Foreskin fibroblast (primary cell): ENCODE measurements at places on chromosomes 6 and 20.

DNA sequence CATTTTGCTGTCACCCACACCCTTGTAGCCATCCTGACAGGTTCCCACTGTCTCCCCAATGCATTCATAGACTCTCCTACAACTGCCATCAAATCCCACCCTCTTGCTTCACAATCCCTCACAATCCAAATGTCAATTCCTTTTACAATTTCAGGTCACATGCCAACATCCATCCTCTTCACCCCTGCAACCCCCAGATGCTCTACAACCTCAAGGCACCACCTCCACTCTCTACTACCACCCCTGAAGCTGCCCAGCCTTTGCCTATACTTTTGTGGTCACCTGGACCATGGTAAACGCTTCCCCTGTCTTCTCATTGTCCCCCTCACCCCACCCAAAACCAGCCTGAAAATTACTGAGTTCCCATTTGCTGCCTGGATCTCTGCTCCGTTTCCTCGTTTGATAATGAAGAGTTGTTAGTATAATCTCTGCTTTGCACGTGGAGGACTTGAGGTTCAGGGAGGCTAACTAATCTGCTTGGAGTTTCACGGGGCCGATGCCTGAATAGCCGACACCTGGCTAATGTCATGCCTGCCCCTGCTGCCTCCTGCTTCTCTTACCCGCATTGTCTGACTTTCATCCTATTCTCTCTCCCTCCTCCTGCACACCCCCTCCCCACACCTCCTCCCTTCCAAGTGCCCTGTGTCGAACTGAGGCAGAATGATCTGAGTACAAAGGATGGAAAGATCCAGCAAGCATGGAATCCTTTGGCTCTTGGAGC, 82.4 kb upstream of the TOX2 start:
- DNase-seq = no peak

- DNase-seq = no peak
Observed at GRCh38 chr20:24235296-24236175, 233.9 kb upstream of the SYNDIG1 start.

DNA sequence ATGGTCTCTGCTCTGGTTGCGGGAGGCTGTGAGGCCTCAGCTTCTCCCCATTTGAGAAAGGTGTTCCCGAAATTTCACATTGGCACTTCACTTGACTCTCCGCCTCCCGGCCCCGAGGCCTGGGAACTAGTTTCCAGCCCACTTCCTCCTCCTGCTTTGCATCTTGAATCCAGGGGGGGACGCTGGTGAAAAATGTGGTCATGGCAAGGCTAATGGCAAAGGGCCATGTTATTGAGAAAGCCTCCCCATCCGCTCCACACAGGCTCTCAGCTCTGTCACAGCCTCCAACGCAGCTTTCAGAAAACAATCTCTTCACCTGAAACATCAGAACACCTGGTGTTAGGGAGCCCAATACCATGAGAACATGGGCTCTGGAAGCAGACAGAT, 5.6 kb downstream of the PLAGL2 start:
- no peak for DNase-seq

- peak; percentile 47 for DNase-seq
Observed at GRCh38 chr6:154343473-154344308, 12.9 kb downstream of the IPCEF1 start.

- no peak for DNase-seq
Observed at GRCh38 chr6:16907991-16908390, 146.7 kb upstream of the ATXN1 start.

GRCh38 chr6:107360476-107360875, 98.9 kb downstream of the PDSS2 start:
- DNase-seq = peak; percentile 16

DNA sequence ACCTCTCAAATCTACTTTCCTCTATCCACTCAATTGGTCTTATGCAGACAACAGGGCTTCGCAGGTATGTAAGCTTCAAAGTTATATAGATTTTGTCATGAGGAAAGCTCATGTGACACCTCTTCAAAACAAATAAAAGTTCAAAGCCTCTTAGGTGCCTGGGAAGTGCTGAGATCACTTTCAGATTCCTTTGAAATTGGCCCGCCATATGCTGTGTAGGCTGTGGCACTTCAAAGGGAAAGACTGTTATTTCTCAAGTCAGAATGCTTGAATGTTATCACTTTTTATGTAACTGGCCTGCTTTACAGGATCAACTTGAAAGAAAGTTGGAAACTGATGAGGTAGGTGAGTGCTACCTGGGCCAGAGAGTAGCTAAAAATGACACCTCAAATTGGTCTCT, 67.1 kb upstream of the GFRAL start:
- no peak for DNase-seq

- DNase-seq = no peak
Observed at GRCh38 chr6:105484238-105485161, 81.6 kb upstream of the PREP start.

DNA sequence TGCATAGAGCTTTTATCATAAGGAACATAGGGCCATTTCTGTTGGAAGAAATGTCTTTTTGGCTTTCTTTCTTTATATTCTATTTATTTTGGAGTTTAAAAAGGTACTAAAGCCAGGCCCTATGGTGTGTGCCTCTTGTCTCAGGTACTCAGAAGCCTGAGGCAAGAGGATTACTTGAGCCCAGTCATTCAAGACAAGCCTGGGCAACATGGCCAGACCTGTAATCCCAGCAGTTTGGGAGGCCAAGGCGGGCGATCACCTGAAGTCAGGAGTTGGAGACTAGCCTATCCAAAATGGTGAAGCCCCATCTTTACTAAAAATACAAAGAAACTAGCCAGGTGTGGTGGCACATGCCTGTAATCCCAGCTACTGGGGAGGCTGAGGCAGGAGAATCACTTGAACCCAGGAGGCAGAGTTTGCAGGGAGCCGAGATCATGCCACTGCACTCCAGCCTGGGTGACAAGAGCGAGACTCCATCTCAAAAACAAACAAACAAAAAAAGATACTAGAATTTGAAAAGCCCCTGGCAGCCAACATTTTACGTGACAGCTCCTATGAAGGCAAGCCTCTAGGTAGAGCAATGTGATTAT, 80.0 kb downstream of the CBFA2T2 start:
- no peak for DNase-seq

DNA sequence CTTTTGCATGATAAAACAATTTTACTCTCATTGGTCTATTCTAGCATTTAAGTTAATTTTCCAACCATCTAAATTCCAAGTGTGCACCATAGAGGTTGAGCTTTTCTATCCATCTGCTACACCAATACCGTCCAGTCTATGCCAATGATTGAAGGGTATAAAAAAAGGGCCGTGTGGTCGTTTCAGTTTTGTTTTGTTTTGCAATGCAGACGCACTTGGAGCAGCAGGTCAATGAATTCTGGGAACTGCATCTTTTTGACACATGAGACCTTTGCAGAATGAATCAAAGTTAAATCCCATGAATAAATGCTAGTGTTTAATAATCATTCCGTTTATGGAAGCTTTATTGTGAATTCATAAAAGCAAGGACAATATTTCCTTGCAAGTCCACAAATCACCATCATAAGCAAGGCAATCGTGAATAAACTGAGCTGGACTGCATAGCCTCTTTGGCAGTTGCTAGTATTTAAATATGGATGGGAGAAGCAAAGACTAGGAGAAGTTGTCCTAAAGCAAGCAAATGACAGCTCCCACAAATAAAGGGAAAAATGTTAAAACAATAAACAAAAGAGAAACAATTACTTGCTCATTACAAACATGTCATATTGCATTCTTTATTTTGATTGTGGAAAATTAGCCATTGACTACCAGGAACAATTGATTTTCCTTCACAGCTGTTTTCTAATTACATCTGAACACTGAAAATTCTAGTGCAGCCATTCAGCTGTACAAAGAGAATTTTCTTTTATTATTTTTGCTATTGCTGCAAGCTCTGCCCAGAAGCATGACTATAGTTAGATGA, 649.7 kb upstream of the GJE1 start:
- no peak for DNase-seq

DNA sequence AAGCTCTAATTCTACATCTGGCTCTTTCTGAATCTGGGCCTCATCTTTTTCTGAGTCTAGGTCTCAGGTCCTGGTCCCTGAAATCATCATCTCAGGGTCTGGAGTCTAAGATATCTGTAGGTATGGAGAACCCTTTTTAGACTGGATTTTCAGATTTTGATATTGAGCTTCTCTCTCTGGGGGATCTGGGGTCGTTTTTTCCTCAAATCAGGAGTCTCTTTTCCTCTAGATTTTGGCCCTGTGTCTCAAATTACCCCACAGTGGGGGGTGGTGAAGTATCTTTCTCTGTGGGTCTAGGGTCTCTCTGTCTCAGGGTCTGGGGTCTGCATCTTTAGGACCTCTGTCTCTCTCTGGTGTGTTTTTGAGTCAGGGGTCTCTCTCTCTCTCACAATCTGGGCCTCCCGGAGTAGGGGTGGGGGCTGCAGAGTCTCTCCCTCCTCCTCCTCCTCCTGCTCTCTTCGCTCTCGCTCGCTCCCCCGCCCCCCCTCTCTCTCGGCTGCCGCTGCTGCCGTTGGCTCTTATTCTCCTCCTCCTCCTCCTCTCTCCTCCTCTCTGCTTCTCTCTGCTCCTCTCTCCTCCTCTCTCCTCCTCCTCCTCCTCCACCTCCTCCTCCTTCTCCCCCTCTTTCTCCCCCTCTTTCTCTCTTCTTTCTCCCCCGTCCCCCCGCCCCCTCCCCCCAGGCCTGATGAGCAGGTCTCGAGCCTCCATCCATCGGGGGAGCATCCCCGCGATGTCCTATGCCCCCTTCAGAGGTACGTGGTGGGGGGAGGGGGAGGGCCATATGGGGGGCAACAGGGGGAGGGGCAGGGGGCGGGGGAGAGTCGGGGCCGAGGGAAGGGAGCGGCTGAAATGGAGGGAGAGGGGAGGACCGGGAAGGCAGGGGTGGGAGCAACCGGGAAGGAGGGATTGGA, at the start of gene SYNGAP1:
Gene SYNGAP1, plus strand, starts transcription at position 486 of the 911 bp plus-strand sequence. Its CDS starts 200 bp downstream, at position 686.
- DNase-seq = peak; percentile 80

- no peak for DNase-seq
Observed at GRCh38 chr20:56483970-56484369, 15.5 kb downstream of the RTF2 start.

DNA sequence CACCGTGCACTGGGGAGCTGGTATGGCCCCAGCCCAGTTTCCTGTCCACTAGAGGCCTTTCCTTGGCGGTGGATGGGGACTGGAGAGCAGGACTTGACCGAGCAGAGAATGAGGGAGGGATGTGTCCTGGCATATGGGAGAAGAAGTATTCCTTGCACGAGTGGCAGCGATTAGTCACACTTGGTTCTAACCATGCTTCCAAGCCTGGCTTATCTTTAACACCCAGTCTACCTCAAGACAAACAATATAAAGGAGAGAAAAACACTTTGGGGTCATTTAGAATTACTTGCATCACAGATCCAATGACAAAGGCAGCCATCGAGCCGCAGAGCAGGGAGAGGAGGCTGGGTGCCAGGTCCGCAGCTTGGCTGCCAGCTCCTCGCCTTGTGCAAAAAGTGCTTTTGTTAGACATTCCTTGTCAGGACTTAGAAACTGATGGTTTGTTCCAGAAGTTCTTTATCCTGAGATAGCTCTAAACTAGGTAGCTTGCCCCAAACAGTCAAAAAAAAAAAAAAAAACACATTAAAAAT, 214.9 kb upstream of the GMDS start:
- no peak for DNase-seq

- DNase-seq = peak; percentile 3
Observed at GRCh38 chr6:100775667-100776066, 105.5 kb downstream of the ASCC3 start.
